Activated naive CD8-positive, alpha-beta T cell treated with anti-CD3 and anti-CD28 coated beads for 36 hours (primary cell): ENCODE measurements at places on chromosomes 7 and 10. TPM values are rescaled to one million over a fixed set of nuclear protein-coding genes. Genes with fewer than 3 reads are reported as not detected.

Gene PTCD1
- 5.9 TPM for total RNA-seq

Gene AKR1D1
- total RNA-seq, result not detected

Gene TCF7L2
- total RNA-seq, result 1.1 TPM

Gene TCERG1L
- not detected for total RNA-seq

Gene TMEM72
- total RNA-seq, result not detected

Gene UBN2
- 9.4 TPM for total RNA-seq

Gene ZSCAN25
- 29.7 TPM for total RNA-seq

Gene ODAD2
- 0.56 TPM for total RNA-seq

Gene SSC4D
- total RNA-seq, result 0.40 TPM

Gene SEC61A2
- 9.7 TPM for total RNA-seq
